ENCODE measurements at places on chromosomes 13 and 19.

GRCh38 chr19:9044449-9044848 lies 34.2 kb upstream of the MUC16 start:
- DNase-seq, result no peak

GRCh38 chr19:36257520-36257876 lies 42.6 kb downstream of the ZNF146 start:
- no peak for DNase-seq

DNA sequence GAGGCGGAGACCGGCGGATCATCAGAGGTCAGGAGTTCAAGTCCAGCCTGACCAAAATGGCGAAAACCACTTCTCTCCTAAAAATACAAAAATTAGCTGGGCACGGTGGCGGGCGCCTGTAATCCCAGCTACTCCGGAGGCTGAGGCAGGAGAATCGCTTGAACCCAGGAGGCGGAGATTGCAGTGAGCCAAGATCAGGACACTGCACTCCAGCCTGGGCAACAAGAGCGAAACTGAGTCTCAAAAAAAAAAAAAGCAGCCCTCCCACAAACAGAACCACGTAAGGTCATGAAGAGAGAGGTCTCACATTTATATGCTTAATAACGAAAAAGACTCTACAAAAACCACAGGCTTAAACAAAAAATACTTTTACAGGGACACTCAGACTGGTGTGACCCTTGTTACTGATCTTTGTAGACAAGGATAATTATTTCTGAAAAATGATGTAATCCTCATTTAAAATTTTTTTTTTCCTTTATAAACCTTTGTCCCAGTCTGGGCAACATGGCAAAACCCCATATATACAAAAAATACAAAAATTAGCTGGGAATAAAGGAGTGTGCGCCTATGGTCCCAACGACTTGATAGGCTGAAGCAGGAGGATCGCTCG lies 909 bp upstream of the ZNF77 start:
- DNase-seq, result no peak

- DNase-seq, result no peak
These were observed 7.9 kb downstream of the DCAF15 start for GRCh38 chr19:13959962-13960862.

- no peak for DNase-seq
These were observed 107.0 kb downstream of the ZNF536 start for GRCh38 chr19:30479231-30479630.

DNA sequence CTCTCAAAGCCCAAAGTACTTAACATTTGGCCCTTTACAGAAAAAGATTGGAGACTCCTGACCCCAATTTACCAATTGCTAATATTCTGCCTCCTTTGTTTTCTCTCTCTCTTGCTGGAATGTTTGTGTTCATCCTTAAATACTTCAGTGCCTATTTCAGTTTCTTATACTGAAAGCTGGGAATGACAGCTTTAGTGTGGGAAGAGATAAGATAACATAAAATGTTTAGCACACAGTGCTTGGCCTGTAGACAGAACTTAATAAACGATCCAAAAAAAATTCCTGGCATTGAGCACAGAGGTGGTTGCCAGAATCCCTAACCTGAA lies 3.0 kb upstream of the PLEKHF1 start:
- DNase-seq, result no peak

GRCh38 chr13:77437267-77437666 lies 98.2 kb upstream of the SCEL start:
- DNase-seq, result no peak

- DNase-seq, result no peak
These were observed 442.9 kb downstream of the FOXO1 start for GRCh38 chr13:40223585-40223984.

DNA sequence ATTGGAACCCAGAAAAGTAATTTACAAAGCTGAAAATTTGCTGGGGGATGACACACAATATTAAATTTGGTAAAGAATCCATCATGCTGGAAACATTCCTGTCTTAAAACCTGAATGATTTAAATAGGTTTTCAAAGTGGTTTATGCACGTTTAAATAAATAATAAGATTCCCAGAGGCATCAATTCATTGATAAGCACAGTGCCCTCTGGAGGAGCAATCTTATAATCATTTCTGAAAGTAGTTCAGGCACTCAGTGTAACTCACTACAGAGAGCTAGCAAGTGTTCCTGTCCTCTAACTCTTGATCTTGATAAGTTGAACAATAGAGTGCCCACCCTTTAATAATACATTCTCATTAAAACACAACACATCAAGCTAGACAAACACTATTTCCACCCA lies 43.5 kb upstream of the SHISA2 start:
- DNase-seq, result no peak

DNA sequence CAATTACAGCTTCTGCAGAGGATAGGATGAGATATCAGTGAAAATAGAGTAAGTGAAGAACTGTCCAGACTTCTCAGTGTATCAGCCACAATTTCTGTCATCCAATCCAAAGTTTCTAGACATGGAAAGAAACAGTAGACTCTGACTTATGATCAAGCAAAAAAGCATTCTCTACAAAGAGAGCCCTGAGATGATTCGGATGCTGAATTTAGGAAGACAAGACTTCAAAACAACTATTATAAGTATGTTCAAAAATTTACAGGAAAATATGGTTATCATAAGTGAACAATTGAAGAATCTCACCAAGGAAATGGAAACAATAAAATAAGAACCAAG lies 238.2 kb upstream of the IRS2 start:
- no peak for DNase-seq

DNA sequence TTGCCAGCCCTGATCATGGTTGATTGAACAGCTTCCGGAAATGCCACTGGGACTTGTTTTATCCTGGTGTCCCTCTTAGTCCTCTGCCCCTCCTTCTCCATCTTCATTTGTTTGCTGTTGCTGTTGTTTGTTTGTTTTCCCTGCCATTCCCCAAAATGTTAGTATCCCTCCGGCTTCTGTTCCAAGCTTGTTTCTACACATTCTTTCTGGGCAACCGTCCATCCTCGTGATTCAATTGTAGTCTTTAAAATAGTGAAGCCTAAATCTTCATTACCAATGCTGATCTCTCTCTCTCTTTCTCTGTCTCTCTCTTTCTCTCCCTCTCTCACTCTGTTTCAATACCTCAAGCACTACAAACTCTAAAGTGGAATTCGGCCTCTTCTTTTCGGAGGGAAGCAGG lies 649.3 kb upstream of the ARGLU1 start:
- no peak for DNase-seq

DNA sequence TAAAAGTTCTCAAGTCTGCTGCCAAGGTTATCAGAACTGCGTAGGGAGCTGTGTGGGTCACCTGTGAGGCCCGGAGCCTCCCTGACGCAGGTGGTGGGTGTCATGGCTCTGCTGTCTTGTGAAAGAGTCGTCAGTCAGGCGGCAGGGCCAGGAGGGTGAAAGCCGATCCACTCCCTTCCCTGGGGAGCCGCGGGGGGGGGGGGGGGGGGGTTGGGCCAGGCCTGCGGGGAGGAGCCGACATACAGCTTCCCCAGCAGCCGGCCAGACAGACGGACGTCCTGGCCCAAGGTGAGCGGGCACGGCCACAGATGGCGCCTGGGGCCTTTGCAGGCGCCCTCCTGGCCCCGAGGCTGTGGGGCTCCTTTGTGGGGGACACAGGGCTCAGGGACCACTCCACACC lies 12.4 kb downstream of the SBNO2 start:
- DNase-seq, result no peak

DNA sequence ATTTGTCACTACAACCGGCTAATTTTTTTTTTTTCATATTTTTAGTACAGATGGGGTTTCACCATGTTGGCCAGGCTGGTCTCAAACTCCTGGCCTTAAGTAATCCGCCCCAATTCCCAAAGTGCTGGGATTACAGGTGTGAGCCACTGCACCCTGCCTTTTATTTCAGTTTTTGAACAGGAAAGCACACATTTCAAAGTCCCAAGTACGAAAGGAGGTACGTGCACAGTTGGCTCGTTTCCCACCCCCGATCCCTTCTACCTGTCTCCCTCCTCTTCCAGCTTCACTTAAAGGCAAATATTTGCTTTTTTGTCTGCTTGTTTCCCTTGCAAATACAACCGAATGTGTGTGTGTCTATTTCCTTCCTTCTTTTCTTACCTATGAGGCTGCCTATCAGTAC lies 30.5 kb downstream of the ZIC5 start:
- DNase-seq, result no peak

- peak; percentile 43 for DNase-seq
These were observed at the start of gene S1PR4 for GRCh38 chr19:3178377-3178972. S1PR4 (plus strand) TSS chr19:3178769; CDS start chr19:3178793, 24 bp downstream.

GRCh38 chr13:44410328-44410859 lies 36.8 kb downstream of the SERP2 start:
- DNase-seq, result no peak

GRCh38 chr13:48575031-48575430 lies 42.2 kb upstream of the RCBTB2 start:
- no peak for DNase-seq

GRCh38 chr19:7349231-7349591 lies 474 bp downstream of the ARHGEF18 start:
- DNase-seq, result no peak

DNA sequence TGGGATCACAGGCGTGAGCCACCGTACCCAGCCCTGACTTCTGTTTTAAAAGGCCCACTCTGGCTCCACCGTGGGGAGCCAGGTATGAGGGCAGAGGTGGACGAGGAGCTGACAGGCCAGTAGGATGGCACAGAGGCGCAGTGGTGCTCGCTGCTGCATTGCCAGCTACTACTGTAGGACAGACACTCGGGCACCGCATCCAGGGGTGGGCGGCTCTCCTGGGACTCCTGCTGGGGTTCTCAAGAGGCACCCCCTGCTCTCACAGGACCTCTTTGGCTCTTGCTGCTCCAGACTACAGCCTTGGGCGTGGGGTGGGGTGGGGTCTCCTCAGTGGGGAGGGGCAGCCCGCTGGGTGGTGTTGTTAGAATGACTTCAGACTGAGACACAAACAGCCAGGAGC lies 53.4 kb downstream of the LATS2 start:
- no peak for DNase-seq

GRCh38 chr19:46915386-46915785 lies 54.6 kb downstream of the ARHGAP35 start:
- DNase-seq, result no peak

DNA sequence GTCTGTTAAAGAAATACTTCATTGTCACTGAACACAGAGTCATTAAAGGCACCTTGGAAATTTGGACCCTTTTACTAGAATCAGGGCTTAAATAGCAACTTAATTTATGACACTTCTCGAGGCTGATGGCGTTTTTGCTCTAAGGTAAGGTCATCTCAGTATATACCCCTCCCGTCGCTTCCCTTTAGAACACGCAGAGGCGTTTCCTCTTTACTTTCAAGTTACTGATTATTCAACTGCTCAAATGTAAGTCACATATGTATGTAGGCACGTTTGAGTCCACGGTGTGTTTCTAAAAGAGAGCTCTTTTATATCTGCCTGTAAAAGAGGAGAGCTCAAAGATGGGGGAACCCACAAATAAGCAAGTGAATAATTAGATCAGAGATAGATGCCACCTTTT lies 181.5 kb downstream of the TSHZ3 start:
- no peak for DNase-seq

DNA sequence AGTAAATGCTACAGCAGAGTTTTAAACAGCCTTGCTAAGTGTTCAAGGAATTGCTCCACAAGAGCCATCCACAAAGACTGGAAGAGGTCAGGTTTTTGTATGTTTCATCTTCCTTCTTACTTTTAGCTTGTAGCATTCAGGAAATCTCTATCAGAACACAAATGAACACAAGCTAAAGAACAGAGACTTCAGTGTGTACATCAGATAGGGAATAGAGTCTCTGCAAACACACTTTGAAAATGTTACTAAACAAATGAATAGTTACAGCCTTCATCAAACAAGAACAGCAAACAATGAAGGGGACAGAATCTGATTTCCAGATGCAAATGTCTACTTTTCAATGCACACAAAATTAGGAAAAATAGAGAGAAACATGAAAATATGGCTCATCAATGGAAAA lies 7.7 kb downstream of the ZNF563 start:
- DNase-seq, result no peak

DNA sequence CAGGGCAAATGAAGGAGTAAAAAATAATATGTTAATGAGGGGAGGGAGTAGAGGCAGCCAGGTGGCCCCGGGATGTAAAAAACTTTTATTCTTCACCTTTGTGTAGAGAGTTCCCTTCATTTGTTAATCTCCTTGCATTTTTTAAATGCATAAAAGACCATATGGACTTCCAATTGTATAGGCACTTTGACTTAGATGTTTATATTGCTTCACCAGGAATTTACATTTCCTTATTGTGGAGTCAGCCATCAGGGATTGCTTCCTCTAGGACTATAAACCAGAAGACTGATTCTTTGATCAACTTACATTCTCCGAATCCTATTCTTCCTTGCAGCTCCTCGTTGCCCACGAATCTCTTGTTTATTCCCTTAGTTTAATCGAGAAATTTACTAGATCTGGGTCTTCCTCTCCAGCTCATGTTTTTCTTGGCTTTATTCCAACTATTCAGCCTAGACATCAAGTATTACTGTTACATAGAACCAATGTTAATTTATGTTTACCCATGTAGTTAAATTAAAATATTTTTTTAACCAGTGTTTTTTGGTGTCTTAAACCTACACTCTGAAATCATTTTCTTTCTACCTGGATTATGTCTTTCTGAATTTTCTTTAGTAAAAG lies 1187.0 kb upstream of the SLC10A2 start:
- DNase-seq, result no peak

GRCh38 chr19:46610413-46610775 lies 9.3 kb downstream of the CALM3 start:
- peak; percentile 4 for DNase-seq

GRCh38 chr13:53220038-53220437 lies 191.4 kb downstream of the OLFM4 start:
- DNase-seq, result no peak

DNA sequence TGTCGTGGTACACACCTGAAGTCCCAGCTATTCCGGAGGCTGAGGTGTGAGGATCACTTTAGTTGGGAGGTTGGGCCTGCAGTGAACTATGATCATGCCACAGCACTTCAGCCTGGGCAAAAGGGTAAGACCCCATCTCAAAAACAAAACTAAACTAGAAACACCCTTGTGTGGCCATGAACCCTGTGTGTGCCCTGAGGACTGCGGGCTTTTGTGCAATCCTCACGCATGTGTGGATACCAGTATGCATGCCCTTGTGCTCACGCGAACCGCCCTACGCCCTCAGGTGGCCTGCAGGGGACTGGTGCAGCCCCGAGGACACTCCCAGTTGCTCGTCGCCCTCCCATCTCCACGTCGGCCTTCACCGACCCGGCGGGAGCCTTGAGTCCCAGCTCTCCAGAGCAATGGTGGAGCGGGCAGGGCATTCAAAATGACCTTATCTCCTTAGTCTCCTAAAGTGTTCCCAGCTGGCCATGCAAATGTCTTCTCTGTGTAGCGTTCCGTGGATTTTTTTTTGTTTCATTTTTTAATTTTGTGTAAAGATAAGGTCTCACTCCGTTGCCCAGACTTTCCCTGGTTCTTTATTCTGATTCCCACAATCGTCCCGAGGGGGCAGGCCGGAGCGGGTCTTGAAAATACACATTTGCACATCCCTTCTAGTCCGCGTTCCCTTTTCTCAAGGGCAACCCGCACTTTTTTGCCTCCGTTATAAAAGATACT lies 868 bp upstream of the EGLN2 start:
- DNase-seq, result peak; percentile 52

DNA sequence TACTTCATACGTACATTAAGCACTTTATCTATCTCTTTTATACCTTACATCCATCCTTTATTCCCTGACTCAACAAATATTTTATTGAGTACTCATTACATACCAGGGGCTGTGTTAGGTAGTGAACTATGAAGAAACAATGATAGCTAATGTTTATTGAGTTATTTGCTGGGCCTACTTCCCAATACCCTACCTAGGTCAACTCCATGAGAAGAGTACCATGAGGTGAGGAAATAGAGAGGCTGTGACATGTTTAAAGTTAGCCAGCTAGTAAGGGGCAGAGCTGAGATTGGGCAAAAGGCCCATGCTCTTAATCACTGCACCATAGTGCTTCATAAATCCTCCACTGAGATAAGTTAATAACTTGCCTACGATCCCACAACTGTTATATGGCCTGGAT lies 79.9 kb downstream of the FREM2 start:
- DNase-seq, result no peak
